ENCODE measurements at places on chromosomes 16 and 17. TPM values are rescaled to one million over a fixed set of nuclear protein-coding genes. Genes with fewer than 3 reads are reported as not detected.

GRCh38 chr16:30767767-30768465, 5.8 kb downstream of the RNF40 start:
- no peaks in the 10 kb centered on the region for H3K27me3 ChIP-seq
- no peak for DNase-seq
- H3K4me1 ChIP-seq = peaks cover 45% of the 10 kb centered on the region
- H3K27ac ChIP-seq = peak overlapping the region; percentile 80
- H3K36me3 ChIP-seq = peaks cover 98% of the 10 kb centered on the region
- no peak overlapping the region for H3K4me3 ChIP-seq

DNA sequence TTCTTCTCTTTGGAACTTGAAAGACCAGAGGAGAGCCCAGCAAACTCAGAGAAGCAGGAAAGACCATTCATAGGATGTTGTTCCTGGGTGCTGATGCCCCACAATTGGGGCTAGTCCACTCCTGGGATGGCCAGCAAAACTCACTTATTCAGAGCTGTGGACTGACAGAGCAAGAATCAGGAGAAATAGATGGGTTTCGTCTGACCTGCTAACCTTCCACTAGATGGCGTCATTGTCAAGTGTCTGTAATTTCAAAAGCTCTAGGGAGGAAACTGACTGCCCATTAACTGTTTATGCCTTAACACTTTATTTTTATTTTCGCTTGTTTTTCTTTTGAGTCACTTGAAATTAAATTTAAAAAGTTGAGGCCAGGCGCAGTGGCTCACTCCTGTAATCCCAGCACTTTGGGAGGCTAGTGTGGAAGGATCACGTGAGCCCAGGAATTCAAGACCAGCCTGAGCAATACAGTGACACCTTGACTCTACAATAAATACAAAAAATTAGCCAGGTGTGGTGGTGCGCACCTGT, 28.7 kb upstream of the MILR1 start:
- H3K27ac ChIP-seq = no peak overlapping the region
- peaks cover 11% of the 10 kb centered on the region for H3K4me1 ChIP-seq
- H3K27me3 ChIP-seq = peaks cover 4% of the 10 kb centered on the region
- H3K4me3 ChIP-seq = no peak overlapping the region
- no peak for DNase-seq

GRCh38 chr17:42560246-42560645, 1.7 kb upstream of the COASY start:
- no peaks in the 10 kb centered on the region for H3K27me3 ChIP-seq
- peaks cover 47% of the 10 kb centered on the region for H3K4me1 ChIP-seq
- H3K36me3 ChIP-seq = peaks cover 11% of the 10 kb centered on the region
- DNase-seq = no peak

- H3K4me1 ChIP-seq = no peaks in the 10 kb centered on the region
- no peaks in the 10 kb centered on the region for H3K27me3 ChIP-seq
- H3K4me3 ChIP-seq = no peak overlapping the region
- H3K36me3 ChIP-seq = no peaks in the 10 kb centered on the region
- H3K27ac ChIP-seq = no peak overlapping the region
Observed at GRCh38 chr17:69864462-69864861, 210.6 kb upstream of the KCNJ16 start.

- peaks cover 32% of the 10 kb centered on the region for H3K4me1 ChIP-seq
- no peaks in the 10 kb centered on the region for H3K36me3 ChIP-seq
- no peak overlapping the region for H3K27ac ChIP-seq
- H3K4me3 ChIP-seq = no peak overlapping the region
Observed at GRCh38 chr17:27889711-27890251, 3.4 kb downstream of the LYRM9 start.

DNA sequence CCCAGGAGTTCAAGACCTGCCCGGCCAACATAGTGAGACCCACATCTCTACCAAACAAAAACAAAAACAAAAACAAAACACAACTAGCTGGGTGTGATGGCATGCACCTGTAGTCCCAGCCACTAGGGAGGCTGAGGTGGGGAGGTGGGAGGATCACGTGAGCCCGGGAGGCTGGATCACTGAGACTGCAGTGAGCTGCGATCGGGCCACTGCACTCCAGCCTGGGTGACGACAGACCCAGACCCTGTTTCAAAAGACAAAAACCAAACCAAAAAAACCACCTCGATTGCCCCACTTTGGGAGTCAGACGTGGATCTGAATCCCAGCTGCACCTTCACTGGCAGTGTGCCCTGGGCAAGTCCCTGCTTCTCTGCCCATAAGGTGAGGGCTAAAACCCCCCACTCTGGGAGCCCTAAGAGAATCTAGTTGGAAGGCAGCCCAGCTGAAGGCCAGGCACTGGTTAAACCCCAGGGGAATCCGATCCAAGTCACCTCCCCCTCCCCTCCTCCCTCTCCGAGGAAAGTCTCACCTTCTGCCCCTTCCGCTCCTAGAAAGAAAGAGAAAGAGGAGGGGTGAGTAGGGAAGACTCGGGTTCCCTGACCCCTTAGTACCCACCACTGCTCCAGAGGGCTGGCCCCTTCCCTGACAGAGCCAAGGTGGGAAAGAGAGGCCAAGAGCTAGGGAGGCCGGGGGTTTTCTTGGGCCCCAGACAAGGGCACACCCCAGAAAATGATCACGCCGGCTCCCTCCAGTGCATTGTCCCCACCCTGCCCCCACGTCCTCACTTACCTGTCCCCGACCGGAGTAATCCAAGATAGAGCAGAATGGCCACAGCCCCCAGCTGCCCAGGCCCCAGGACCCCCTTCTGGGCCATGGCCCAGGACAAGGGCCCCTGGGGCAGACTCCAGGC, 647 bp downstream of the PRSS8 start:
- peaks cover 35% of the 10 kb centered on the region for H3K4me1 ChIP-seq
- no peak for DNase-seq
- no peak overlapping the region for H3K27ac ChIP-seq
- no peaks in the 10 kb centered on the region for H3K27me3 ChIP-seq

DNA sequence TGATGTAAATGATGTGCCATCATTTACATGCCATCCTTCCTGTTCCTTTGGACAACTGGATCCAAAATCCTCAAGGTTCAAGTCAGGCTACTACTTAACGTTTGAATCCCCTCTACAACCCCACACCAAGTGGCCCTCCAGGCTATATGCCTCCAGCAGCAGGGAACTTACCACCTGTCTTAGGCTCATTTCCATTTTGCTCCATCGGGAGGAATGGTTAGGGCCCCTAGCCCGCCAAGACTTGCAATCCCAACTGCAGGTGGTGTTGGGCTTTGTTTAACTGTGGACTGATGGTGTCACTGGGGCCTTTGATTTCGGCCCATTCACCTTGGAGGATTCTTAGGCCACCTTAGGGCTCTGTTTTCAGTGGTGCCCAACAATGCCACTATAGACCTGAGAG, 9.7 kb downstream of the HNF1B start:
- H3K27ac ChIP-seq = no peak overlapping the region
- no peaks in the 10 kb centered on the region for H3K36me3 ChIP-seq
- peaks cover 59% of the 10 kb centered on the region for H3K27me3 ChIP-seq
- no peaks in the 10 kb centered on the region for H3K4me1 ChIP-seq
- no peak for DNase-seq
- no peak overlapping the region for H3K4me3 ChIP-seq

DNA sequence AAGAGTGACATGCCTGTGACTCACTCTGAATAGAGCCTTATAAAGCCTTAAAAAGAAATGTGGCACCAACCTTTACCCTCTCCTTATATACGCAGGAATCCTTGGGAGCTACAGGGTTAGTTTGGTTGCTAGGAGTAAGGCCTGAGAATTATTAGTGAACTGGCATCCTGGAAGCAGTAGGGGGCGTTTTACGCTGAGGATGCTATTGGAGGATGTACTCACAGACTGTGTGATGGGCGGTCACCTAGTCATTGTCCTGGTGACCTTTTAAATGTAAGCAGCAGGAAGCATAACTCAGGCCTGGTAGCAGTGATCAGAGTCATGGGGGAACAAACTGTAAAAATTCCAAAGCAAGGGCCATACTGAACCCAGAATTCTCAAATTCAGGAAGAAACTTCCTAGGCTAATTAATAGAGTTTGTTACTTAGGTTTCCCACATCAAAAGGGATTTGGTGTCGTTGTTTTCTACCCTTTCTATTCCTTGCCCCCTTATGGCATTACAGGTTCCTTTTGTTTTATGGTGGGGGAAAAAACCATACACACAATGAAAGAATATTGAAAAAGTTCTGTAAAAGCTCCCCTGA, 153.8 kb downstream of the SNX11 start:
- DNase-seq = no peak

- H3K27ac ChIP-seq = peak overlapping the region; percentile 99
- DNase-seq = no peak
- H3K27me3 ChIP-seq = no peaks in the 10 kb centered on the region
- H3K4me1 ChIP-seq = peaks cover 60% of the 10 kb centered on the region
- no peaks in the 10 kb centered on the region for H3K36me3 ChIP-seq
- no peak overlapping the region for H3K4me3 ChIP-seq
Observed at GRCh38 chr17:2406271-2406902, 5.5 kb upstream of the MNT start.

DNA sequence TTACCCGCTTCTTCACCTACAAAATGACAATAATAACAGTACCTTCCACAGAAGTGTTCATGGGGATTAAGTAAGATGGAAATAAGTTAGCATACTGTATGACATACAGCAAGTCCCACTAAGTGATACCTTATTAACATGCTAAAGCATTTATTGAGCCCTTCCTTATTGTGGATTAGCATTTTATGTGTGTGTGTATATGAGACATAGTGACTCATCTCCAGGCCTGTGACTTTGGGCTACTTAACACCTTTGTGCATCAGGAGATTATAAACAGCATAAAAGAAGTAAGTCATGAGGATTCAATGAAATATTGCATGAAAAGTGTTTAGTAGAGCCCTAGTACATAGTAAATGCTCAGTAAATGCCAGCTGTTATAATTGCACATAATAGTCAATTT, 52.9 kb downstream of the CA10 start:
- H3K27me3 ChIP-seq = peaks cover 42% of the 10 kb centered on the region
- H3K4me1 ChIP-seq = no peaks in the 10 kb centered on the region
- no peak for DNase-seq
- no peak overlapping the region for H3K4me3 ChIP-seq

GRCh38 chr17:79814974-79815835, 18.3 kb upstream of the CBX8 start:
- peak overlapping the region; percentile 45 for H3K4me3 ChIP-seq
- H3K36me3 ChIP-seq = no peaks in the 10 kb centered on the region
- H3K27ac ChIP-seq = no peak overlapping the region
- peaks cover 65% of the 10 kb centered on the region for H3K4me1 ChIP-seq

GRCh38 chr16:3938843-3939624, 58.5 kb upstream of the CREBBP start:
- no peaks in the 10 kb centered on the region for H3K36me3 ChIP-seq
- H3K27ac ChIP-seq = no peak overlapping the region
- DNase-seq = peak; percentile 43
- H3K4me3 ChIP-seq = peak overlapping the region; percentile 72

- peaks cover 100% of the 10 kb centered on the region for H3K27me3 ChIP-seq
- peaks cover 24% of the 10 kb centered on the region for H3K4me1 ChIP-seq
- DNase-seq = no peak
- peak within 1 kb of the TSS; percentile 58 for H3K4me3 ChIP-seq
- H3K36me3 ChIP-seq = no peaks in the 10 kb centered on the region
- H3K27ac ChIP-seq = no peak within 1 kb of the TSS
Observed at GRCh38 chr17:48626245-48627117, at the start of gene HOXB9. TSS of gene HOXB9 (minus strand) at chr17:48626358. CDS start at chr17:48626269, 89 bp downstream.

GRCh38 chr17:219696-220095, 38.2 kb upstream of the DOC2B start:
- H3K27ac ChIP-seq = no peak overlapping the region
- H3K27me3 ChIP-seq = no peaks in the 10 kb centered on the region
- DNase-seq = no peak
- peaks cover 2% of the 10 kb centered on the region for H3K4me1 ChIP-seq
- H3K4me3 ChIP-seq = no peak overlapping the region

DNA sequence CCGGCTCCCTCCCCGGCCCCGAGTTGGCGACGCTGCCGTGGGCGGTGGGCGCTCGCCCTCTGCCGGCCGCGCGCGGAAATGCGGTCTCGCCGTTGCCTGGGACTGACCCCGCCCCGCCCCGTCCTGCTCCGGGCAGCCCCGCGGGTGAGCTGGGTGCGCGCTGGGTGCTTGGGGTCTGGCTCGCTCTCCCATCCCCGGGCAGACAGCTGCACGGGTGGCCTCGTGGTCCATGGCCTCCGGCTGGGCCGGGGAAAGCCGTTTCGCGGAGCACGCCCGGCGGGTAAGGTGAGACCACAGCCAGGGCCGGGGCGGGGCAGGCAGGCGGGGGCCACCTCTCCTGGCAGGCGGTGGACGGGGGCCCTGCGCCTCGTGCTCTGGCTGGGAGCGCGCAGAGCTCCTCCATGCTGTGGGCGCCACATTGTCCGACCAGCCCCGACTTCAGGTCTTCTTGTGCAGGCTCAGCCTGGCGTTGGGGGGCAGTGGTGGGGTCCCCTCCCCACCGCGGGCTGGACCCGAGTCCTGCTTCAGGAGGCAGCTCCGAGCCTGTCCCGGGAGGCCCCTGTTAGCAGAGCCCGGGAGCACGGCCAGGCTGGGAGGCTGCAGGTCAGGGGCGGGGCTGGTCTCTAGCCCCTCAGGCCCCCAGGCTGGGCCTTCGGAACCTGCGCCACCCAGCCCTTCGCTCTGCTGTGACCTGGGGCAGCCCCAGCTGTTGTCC, 7.0 kb upstream of the C1QTNF8 start:
- H3K27ac ChIP-seq = no peak overlapping the region
- peaks cover 22% of the 10 kb centered on the region for H3K4me1 ChIP-seq
- peaks cover 91% of the 10 kb centered on the region for H3K27me3 ChIP-seq
- peak; percentile 60 for DNase-seq

- no peaks in the 10 kb centered on the region for H3K4me1 ChIP-seq
- no peaks in the 10 kb centered on the region for H3K36me3 ChIP-seq
- no peak overlapping the region for H3K27ac ChIP-seq
- no peaks in the 10 kb centered on the region for H3K27me3 ChIP-seq
Observed at GRCh38 chr16:62596584-62596983, 560.3 kb upstream of the CDH8 start.

DNA sequence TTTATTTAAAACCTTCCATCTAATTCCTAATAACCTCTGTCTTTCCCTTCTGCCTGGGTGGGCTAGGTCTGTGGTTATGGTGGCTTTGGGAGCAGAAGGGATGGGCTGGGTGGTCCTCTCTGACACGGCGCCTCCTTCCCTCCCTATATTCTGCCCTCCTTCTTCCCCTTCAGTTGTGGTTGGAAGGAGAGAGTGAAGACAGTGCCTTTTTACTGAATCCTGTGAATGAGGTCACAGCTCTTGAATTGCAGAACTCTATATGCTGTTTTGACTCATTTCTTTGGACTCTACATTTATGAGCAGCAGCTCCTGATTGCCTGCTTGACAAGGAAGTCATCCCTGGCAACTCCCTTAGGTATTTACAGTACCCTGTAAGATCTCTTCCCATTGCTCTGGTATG, 256.0 kb upstream of the ELAC2 start:
- DNase-seq = no peak
- H3K4me1 ChIP-seq = no peaks in the 10 kb centered on the region
- no peak overlapping the region for H3K4me3 ChIP-seq
- H3K27ac ChIP-seq = no peak overlapping the region

Gene TMEM114
- total RNA-seq = not detected

Gene SYNGR3
- 0.38 TPM for total RNA-seq

Gene HCRT
- total RNA-seq = not detected

Gene EVI2B
- 2.7 TPM for total RNA-seq

Gene CNTNAP1
- 4.2 TPM for total RNA-seq

Gene TBX6
- total RNA-seq = 1.0 TPM

Gene CCR7
- not detected for total RNA-seq

Gene KRTAP4-1
- total RNA-seq = not detected

Gene CD300A
- 1.2 TPM for total RNA-seq

Gene MYH3
- total RNA-seq = 0.88 TPM

Measured in left ventricle myocardium inferior (tissue), 1 donor.